Activated naive CD4-positive, alpha-beta T cell treated with anti-CD3 and anti-CD28 coated beads for 36 hours (primary cell): ENCODE measurements at places on chromosomes 5 and 9.

DNA sequence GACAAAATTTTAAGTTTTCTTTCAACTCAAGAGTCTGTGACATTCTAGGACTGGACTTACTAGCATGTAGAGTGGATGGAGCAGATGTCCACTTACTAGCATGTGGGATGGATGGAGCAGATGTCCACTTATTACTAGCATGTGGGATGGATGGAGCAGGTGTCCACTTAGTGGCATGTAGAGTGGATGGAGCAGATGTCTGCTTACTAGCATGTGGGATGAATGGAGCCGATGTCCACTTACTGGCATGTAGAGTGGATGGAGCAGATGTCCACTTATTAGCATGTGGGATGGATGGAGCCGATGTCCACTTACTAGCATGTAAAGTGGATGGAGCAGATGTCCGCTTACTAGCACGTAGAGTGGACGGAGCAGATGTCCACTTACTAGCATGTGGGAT is 2.4 kb downstream of the SLC36A1 start:
- DNase-seq, result no peak

- DNase-seq, result no peak
Observed at GRCh38 chr5:143693651-143694252, 118.2 kb upstream of the HMHB1 start.

GRCh38 chr9:127961155-127961490 is 19.7 kb downstream of the EEIG1 start:
- no peak for DNase-seq

- DNase-seq, result no peak
Observed at GRCh38 chr5:84272771-84273516, 111.7 kb downstream of the EDIL3 start.

GRCh38 chr9:14967450-14968321 is 57.5 kb upstream of the FREM1 start:
- DNase-seq, result no peak

DNA sequence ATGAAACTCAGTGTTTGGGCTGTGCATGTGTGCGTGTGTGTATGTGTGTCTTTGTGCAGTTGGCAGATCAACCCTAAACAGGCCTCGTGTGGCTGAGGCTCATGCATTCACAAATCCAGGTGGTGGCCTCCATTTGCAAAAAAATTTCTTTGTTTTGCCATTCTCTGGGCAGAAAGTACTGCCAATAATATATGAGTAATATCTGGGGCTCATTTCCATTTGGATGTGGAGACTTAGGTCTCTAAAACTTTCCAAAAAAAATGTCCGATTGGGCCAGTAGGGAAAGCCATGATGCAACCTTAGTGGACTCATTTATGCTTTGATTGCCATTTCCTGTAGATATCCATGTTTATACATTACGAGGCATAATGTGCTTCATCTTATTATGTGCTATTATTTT is 77.9 kb upstream of the RPS23 start:
- DNase-seq, result no peak
